ENCODE measurements at places on chromosomes 13 and 19. TPM values are rescaled to one million over a fixed set of nuclear protein-coding genes. Genes with fewer than 3 reads are reported as not detected.
A peak's percentile ranks its signal among the peaks of the same experiment; 100 is the strongest.

GRCh38 chr13:49908637-49909036 lies 27.5 kb downstream of the SPRYD7 start:
- DNase-seq = peak; percentile 6

DNA sequence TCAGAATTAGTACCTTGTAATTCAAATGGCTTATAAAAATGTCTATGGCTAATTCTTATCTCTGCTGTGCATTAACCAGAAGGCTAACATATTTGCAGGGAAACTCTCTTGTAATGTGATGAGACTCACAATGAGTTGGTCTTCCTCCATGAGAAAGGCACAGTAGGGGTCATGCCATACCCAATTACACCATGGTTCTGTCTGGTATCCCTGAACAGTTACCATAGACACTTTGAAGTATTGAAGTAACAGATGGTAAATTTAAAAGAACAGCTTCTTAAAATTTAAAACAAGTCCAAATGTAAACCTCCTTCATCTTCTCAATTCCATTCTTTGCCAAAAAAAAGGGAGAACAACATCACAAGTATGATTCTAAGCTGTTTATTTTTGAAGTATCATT lies 22.6 kb upstream of the SLAIN1 start:
- no peak for DNase-seq

DNA sequence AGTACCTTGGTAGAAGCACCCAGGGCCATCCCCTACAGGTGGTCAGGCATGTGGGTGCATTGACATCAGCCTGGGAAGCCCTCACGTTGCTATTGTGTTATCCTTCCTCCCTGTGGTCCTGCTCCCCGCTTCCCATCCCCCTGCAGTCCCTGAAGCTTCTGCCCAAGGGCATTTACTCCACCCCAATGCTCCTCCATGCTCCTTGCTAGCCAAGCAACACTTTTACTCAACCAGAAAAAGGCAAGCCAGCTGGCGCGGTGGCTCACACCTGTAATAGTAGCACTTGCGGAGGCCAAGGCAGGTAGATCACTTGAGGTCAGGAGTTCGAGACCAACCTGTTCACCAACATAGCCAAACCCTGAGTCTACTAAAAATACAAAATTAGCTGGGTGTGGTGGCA lies 54.8 kb upstream of the LATS2 start:
- no peak for DNase-seq

DNA sequence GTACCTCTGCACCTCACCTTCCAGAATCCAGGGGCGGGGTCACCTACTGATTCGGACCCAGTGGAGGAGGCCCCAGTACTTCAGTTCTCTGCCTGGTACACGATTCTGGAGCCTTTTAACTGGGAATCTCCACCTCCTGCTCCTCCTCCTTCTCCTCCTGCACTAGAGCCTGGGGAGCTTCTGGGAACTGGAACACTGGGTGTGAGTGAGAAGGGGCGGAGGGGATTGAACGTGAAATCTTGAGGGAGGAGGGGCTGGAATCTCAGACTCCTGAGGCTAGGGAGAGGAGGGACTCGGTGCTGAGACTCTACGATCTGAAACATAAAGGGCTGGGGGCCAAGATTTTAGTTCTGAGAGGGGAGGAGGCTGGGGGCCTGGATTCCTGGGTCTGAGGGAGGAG lies at the start of gene KLK8:
Gene KLK8 (minus strand): TSS at position 90 of the 400 bp plus-strand sequence. CDS start 437 bp downstream, outside the sequence.
- peak; percentile 39 for DNase-seq

DNA sequence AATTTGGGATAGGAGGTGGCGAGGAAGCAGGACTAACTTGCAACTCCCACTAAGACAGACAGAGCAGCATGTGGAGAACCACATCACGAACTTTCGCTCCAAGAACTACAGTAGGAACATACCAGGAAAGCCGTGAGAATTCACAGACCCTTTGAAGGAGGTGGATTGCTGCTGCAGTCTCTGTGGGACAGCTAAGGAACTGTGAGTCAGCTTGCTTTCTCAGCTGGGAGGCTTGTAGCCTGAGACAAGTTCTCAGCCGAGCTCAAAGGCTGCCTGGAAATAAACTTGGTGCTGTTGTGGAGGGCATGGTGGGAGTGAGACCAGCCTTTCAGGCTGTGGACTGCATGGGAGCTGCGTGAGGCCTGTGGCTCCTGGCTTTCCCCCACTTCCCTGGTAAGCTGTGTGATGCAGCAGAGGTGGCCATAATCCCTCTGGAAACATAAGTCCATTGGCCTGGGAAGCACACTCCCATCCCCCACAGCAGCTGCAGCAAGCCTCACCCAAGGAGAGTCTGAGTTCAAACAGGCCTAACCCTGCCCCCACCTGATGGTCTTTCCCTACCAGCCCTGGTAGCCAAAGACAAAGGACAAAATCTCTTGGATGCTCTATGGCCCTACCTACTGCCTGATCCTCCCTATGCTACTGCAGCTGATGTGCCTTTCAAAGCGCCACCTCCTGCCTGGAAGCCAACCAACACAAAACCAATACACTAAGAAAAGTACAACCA lies 441.1 kb upstream of the HTR2A start:
- DNase-seq = no peak

DNA sequence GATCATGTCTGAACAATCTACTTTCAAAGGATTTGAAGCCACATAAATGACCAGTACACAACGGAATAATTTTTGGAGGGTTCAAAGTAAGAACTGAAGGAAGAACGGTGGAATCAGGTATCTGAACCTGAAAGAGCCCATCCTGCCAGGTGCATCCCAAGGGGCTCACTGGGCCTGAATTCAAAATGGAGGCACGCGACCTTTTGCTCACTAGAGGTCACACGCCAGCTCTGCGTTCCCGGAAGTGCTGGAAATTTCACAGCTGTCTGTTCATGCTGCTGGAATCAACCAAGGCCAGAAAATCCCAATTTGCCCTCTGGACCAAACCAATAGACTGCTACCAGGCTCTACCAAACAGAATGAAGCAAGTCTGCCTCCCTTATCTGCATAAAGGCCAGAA lies 4.2 kb upstream of the RASA3 start:
- no peak for DNase-seq

- peak; percentile 84 for DNase-seq
These were observed at the start of gene ATP8B3 for GRCh38 chr19:1811942-1812425. Gene ATP8B3 (minus strand): TSS chr19:1812276. CDS start chr19:1811736, 540 bp downstream.

The PLK5 gene
- not detected for total RNA-seq

- DNase-seq = peak; percentile 95
These were observed 286.5 kb downstream of the MYO16 start for GRCh38 chr13:108915634-108916512.

- no peak for DNase-seq
These were observed 43.3 kb upstream of the GPC6 start for GRCh38 chr13:93183302-93183701.

The ZFP28 gene
- 15.2 TPM for total RNA-seq

- peak; percentile 59 for DNase-seq
These were observed 2.1 kb downstream of the TGFB1 start for GRCh38 chr19:41351339-41352245.

The TMEM259 gene
- total RNA-seq = 361 TPM

GRCh38 chr19:35141837-35142605 lies 1.0 kb upstream of the FXYD7 start:
- DNase-seq = no peak

DNA sequence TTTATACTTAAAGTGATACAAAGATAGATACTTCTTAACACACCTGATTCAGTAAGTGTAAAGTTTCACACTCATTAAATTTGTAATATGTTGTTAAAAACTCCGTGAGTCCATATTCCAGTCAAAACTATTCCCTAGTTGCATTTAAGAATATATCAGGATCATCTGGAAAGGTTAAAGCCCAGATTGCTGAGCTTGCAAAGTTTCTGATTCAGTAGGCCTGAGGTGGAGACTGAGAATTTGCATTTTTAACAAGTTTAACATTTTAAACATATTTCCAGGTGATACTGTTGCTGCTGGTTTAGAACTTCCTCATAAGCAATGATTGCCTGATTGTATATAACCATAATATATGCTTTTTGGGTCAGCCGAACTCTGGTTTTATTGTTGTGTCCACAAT lies 1998.6 kb upstream of the PCDH20 start:
- no peak for DNase-seq

DNA sequence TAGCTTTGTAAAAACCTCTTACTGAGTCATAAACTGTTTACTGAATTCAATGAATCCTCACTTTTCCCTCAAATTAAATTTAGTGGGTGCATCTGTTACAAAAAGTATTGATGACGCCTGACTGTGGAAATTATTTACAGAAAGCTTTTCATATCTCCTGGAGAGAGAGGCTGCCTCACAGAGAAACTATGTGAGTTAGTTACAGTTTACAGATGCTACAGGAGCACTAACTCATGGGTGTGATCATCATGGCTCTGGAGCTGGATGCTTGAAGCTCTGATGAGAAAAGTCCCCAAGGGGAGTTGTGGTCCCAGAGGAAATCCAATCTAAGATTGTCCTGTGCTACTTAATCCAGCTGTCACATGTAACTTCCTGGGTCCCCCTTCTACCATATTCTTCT lies 590.8 kb downstream of the LMO7 start:
- DNase-seq = no peak

- no peak for DNase-seq
These were observed 4.6 kb upstream of the EPS15L1 start for GRCh38 chr19:16476401-16476800.

GRCh38 chr13:113009743-113010509 lies 40.9 kb downstream of the MCF2L start:
- peak; percentile 78 for DNase-seq

GRCh38 chr19:39745643-39746042 lies 7.8 kb upstream of the CLC start:
- no peak for DNase-seq

- DNase-seq = no peak
These were observed 13.3 kb downstream of the VSTM2B start for GRCh38 chr19:29539131-29539530.

GRCh38 chr19:31838163-31838815 lies 489.1 kb upstream of the TSHZ3 start:
- peak; percentile 16 for DNase-seq

DNA sequence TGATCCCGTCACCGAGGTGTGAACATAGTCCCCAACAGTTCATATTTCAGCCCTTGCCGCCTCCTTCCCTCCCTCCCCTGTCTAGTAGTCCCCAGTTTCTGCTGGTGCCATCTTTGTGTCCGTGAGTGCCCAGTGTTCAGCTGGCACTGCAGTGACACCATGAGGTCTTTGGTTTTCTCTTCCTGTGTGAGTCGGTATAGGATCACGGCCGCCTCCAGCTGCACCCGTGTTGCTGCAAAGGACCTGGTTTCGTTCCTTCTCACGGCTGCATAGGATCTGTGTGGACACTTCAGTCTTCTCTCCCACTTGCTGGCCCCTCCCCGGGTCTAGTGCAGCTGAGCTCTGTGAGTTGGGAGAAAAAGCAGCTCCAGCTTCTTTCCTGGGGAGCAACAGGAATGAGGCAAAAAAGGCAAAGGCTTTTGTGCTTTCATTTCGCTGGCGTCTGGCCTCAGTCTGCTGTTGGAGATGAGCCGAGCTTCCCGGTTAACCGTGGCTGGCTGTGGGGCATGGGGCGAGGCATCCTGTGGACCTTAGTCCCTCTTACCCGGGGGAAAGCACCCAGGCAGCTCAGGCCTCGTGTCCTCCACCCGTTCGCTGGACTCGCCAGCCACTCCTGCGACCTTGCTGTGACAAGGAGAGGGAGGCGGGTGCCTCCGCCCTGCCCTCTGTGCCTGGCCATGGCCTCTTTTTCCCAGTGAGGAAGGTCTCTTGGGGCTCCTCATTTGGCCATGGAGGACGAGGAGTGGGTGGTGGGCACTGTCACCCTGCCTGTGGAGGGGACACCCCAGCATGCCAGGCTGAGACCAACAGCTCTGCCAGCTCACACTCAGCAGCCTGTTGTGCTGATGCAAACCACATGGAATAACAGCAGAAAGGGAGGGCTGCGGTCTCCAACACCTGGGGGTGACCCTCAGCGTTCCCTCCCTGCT lies 196.5 kb downstream of the TEX29 start:
- no peak for DNase-seq

The MIER2 gene
- total RNA-seq = 12.9 TPM

- DNase-seq = no peak
These were observed 133.2 kb downstream of the FRY start for GRCh38 chr13:32164622-32165268.

- peak; percentile 75 for DNase-seq
These were observed 76.0 kb upstream of the LSM14A start for GRCh38 chr19:34096020-34096915.

- DNase-seq = no peak
These were observed 108.6 kb downstream of the AKAP11 start for GRCh38 chr13:42380420-42381164.

The LAIR2 gene
- not detected for total RNA-seq

DNA sequence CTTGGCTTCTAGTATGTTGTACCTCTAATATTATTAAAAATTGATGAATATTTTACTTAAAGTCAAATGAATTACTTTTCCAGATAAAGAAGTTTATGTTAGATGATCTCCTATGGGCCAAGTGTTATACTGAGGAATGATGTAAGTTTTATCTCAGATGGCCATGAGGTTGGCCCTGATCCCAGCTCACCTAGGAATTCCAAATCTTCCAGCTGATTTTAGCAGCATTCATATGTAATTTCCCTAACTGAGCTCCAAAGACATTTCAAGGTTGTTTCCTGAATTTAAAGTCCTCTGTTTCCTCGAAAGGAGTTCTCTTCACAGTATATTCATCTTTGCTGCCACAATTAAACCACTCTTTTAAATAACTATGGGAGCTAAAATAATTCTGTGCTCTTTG lies 1670.4 kb upstream of the SPRY2 start:
- DNase-seq = no peak

DNA sequence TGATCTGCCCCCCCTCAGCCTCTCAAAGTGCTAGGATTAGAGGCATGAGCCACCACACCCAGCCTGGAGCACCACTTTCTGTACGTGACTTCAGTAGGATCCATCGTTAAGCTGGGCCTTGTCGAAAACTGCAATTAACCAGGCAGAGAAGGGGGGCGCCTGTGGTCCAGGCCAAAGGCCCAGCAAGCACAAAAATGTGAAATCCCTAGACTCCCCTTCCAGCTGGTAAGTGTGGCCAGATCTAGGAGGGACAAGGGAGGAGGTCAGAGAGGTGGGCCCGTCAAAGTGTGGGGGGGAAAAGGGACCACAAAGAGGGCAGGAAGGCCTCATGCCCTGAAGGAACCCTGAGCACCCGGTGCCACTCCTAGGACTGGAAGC lies 13.8 kb downstream of the DDX39A start:
- DNase-seq = no peak

The TMEM91 gene
- total RNA-seq = 76.3 TPM

DNA sequence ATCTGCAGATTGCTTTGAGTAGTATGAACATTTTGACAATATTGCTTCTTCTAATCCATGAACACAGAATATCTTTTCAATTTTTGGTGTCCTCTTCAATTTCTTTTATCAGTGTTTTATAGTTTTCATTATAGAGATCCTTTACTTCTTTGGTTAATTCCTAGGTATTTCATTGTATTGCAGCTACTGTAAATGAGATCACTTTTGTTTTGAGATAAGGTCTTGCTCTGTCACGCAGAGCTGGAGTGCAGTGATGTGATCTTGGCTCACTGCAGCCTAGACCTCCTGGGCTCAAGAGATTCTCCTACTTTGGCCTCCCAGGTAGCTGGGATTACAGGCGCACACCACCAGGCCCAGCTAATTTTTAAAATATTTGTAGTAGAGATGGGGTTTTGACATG lies 9.8 kb downstream of the CYP2A7 start:
- DNase-seq = no peak

- DNase-seq = peak; percentile 76
These were observed 3.0 kb downstream of the ENOX1 start for GRCh38 chr13:43783820-43784219.

GRCh38 chr13:46728777-46729176 lies 68.2 kb downstream of the ESD start:
- no peak for DNase-seq

- no peak for DNase-seq
These were observed 2419.4 kb downstream of the PCDH9 start for GRCh38 chr13:64810750-64811149.

The HCN2 gene
- 0.18 TPM for total RNA-seq

Measured in stomach (tissue), 19 donors.